T-helper 2 cell treated with Interferon-gamma antibody and Interleukin-4, amounts not matched to agents 5 μg/mL and 100 μg/mL, for 36 hours (primary cell): ENCODE measurements at places on chromosomes 7 and 10.
A peak's percentile ranks its signal among the peaks of the same experiment; 100 is the strongest.

DNA sequence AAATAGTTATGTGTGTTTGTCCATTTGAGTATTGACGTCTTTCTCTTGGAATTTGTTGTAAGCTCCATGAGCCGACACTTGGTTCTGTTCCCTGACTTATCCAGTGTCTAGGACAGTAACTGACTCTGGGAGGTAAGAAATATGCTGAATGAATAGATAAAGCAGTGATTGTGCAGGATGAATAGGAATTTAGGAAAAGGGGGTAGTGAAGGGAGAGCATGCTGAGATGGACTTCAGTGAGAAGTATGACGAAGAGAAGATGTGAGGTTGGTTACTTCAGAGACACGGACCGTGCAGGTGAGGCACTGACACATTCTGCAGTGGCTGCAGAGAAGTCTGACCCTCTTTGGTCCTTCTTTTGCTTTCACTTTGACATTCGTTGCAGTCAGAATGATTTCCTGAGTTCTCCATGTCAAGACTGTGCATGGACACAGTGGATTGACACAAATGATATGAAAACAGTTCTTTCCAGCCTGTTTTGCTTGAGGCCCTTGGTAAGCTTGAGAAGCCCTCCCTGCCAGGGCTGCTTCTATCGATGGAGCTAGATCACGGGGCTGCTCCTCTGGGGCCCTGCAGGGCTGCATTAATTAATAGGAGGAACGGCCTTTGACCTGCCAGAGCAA lies 261.5 kb upstream of the SORCS1 start:
- H3K36me3 ChIP-seq, result no peaks in the 10 kb centered on the region
- no peak overlapping the region for H3K27ac ChIP-seq
- DNase-seq, result no peak
- H3K4me3 ChIP-seq, result no peak overlapping the region

DNA sequence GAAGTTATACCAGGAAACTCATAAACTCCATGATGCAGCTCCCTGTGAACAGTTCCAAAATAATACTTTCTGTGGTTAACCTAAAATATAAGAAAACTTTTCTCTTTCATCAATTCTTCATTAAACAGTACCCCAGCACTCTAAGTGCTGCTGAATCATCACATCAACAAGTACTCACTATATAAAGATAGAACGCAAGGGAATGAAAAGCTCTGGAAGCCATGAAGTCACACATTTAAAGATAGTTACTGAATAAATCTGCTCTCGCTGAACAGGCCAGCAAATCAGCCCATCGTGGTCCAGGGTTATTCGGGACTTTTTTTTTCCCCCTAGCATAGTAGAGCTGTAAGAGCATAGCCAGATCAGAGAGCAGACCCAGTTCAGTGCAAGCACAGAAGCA lies 254.3 kb downstream of the IPMK start:
- no peak for DNase-seq
- H3K4me1 ChIP-seq, result no peaks in the 10 kb centered on the region
- no peak overlapping the region for H3K4me3 ChIP-seq
- no peaks in the 10 kb centered on the region for H3K27me3 ChIP-seq

DNA sequence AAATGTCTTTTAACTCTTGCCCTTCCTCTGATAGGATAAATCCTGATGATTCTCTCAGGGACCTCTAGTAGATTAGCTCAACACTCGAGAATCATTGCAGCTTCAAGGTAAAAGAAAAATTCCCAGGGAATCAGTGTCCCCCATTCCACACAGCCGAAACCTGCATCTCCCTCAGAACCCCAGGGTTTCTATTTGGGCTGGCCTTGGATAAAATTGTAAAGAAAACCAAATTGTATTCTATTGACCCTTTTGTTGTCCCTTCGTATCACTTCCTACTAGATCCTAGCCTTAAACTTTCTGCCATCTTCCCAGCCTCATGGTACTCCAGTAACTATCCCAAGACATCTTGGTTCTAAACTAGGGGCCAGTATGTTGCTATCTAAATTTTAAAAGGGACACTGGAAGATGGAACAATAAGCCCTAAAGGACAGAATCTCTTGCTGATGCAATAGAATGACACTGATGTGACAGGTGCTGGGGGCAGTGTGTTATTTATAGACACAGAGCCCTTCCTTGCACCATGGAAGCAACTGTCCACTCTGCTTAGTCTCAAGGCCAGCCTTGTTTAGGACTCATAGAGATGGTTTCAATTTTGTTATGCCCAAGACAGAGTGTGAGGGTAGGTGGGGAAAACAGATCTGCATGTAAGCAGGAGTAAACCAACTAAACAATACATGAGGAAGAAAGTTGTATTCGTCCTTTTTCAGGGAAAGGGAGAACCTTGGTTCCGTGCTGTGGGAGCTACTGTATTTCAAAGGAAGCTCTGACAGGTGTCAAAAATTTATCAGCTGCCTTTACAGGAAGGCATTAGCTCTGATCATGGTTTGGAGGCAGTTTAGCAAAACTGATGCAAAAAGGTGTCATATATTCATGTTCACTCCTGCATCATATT lies 7.6 kb downstream of the ASB15 start:
- H3K36me3 ChIP-seq, result no peaks in the 10 kb centered on the region
- no peaks in the 10 kb centered on the region for H3K4me1 ChIP-seq
- H3K4me3 ChIP-seq, result no peak overlapping the region
- DNase-seq, result no peak
- H3K27ac ChIP-seq, result no peak overlapping the region

- DNase-seq, result no peak
- no peak overlapping the region for H3K4me3 ChIP-seq
- no peaks in the 10 kb centered on the region for H3K4me1 ChIP-seq
- H3K36me3 ChIP-seq, result no peaks in the 10 kb centered on the region
These were observed 22.7 kb upstream of the ZWINT start for GRCh38 chr10:56383806-56384205.

- H3K27ac ChIP-seq, result no peak overlapping the region
- peaks cover 13% of the 10 kb centered on the region for H3K36me3 ChIP-seq
- no peak overlapping the region for H3K4me3 ChIP-seq
- peaks cover 16% of the 10 kb centered on the region for H3K27me3 ChIP-seq
- no peak for DNase-seq
These were observed 5.4 kb downstream of the LRRC4 start for GRCh38 chr7:128025819-128026218.

GRCh38 chr10:71623098-71623985 lies 96.2 kb downstream of the C10orf105 start:
- H3K4me3 ChIP-seq, result no peak overlapping the region
- DNase-seq, result no peak
- H3K36me3 ChIP-seq, result no peaks in the 10 kb centered on the region
- H3K4me1 ChIP-seq, result no peaks in the 10 kb centered on the region

- no peaks in the 10 kb centered on the region for H3K27me3 ChIP-seq
- H3K4me1 ChIP-seq, result peaks cover 11% of the 10 kb centered on the region
- no peak for DNase-seq
- H3K36me3 ChIP-seq, result no peaks in the 10 kb centered on the region
- H3K4me3 ChIP-seq, result peak overlapping the region; percentile 85
These were observed 53.7 kb downstream of the TAF3 start for GRCh38 chr10:7872041-7872442.

DNA sequence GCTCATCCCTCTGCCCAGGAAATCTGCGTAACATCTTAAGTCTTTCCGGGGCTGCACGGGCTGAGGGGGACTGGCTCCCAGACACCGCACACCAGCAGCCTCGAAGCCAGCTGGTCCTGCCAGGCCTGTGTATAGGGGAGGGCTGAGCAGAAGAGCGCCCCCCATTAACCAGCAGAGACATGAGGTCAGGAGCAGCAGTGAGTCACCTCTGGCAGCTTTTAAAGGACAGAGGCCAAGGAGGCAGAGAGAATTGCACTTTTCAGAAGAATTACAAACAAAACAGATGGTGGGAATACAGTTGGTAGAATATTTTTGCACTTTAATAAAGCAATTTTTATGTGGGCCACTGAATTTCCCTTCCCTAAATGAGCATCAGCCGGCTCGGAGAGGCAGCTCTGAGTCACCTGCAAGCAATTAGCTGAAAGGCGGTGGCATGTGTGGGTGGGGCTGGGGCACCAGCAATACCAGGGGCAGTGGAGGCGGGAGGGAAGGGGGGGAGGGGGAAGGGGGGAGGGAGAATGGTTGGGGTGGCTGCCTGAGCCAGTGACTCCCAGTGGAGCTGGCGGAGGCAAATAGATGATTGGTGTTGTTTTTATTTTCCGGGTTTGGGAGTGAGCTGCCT lies 39.1 kb downstream of the GOLGA7B start:
- DNase-seq, result no peak
- peaks cover 10% of the 10 kb centered on the region for H3K27me3 ChIP-seq
- no peak overlapping the region for H3K27ac ChIP-seq
- no peaks in the 10 kb centered on the region for H3K36me3 ChIP-seq

GRCh38 chr10:93337309-93337721 lies 144.8 kb downstream of the MYOF start:
- no peaks in the 10 kb centered on the region for H3K27me3 ChIP-seq
- no peaks in the 10 kb centered on the region for H3K4me1 ChIP-seq
- no peak for DNase-seq
- no peak overlapping the region for H3K4me3 ChIP-seq

- H3K27ac ChIP-seq, result no peak overlapping the region
- H3K36me3 ChIP-seq, result no peaks in the 10 kb centered on the region
- H3K4me3 ChIP-seq, result no peak overlapping the region
- no peaks in the 10 kb centered on the region for H3K4me1 ChIP-seq
- no peak for DNase-seq
These were observed 1060.3 kb upstream of the CELF2 start for GRCh38 chr10:9957351-9957750.

GRCh38 chr7:87797798-87798403 lies 78.3 kb downstream of the SLC25A40 start:
- H3K27ac ChIP-seq, result no peak overlapping the region
- H3K27me3 ChIP-seq, result peaks cover 15% of the 10 kb centered on the region
- H3K4me1 ChIP-seq, result no peaks in the 10 kb centered on the region
- no peak for DNase-seq
- H3K4me3 ChIP-seq, result no peak overlapping the region
- H3K36me3 ChIP-seq, result no peaks in the 10 kb centered on the region

DNA sequence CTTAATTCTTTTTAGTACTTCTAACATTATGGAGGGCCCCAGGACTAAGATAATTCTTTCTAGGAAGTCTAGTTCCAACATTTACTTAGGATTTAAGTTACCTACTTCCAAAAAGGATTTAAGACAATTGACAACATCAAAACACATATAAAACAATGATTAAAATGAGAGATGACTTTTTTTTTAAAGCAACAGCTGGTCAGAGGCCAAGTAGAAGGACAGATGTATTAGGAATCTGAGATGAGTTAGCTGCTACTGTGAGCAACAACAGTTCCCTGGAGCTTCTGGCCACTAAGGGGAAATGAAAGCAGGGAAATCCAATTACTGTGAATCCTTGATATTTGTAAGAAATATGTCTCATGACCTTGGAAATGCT lies 222.3 kb downstream of the PHTF2 start:
- no peak overlapping the region for H3K27ac ChIP-seq
- H3K4me1 ChIP-seq, result peaks cover 8% of the 10 kb centered on the region
- H3K27me3 ChIP-seq, result peaks cover 45% of the 10 kb centered on the region
- no peak for DNase-seq

- peak overlapping the region; percentile 78 for H3K4me3 ChIP-seq
- no peak for DNase-seq
- peaks cover 21% of the 10 kb centered on the region for H3K36me3 ChIP-seq
- H3K27ac ChIP-seq, result peak overlapping the region; percentile 78
These were observed 2.4 kb downstream of the MIOS start for GRCh38 chr7:7569081-7569527.

- peak; percentile 54 for DNase-seq
- H3K4me1 ChIP-seq, result peaks cover 50% of the 10 kb centered on the region
- H3K27ac ChIP-seq, result peak overlapping the region; percentile 92
- H3K36me3 ChIP-seq, result peaks cover 32% of the 10 kb centered on the region
These were observed 42.2 kb downstream of the ACSM6 start for GRCh38 chr10:95236068-95236903.

DNA sequence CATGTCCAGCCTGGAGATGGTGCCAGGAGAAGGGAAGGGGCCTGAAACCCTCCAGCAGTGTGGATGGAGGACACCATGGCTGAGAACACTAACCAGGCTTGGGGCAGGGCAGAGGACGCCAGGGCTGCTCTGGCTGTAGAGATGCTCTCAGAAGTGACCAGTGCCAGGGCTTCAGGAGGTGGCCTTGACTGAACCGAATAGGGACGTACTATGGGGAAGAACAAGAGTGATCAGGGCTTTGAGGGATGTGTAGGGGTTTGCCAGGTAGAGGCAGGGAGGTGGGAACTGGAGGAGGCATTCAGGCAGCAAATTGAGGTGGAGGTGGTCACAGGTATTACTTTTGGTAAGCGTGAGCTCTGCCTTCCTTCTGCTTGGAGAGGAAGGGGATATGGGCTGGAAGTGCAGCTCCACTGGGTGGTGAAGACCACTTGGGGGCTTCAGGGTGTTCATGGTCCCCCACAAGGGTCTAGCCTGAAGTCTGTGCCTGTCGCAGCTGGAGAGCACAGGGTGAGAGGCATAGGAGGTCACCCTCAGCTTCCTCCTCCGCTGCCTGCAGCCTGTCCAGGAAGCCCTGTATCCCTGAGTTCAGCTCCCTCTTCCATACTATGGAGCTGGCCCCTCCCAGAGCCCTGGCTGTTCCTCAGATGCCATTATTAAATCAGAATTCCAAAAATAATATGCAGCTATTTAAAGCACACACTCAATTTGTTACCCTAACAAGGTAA lies 27.8 kb downstream of the ADCY1 start:
- no peak for DNase-seq
- H3K4me1 ChIP-seq, result no peaks in the 10 kb centered on the region
- H3K4me3 ChIP-seq, result no peak overlapping the region
- no peak overlapping the region for H3K27ac ChIP-seq
- no peaks in the 10 kb centered on the region for H3K36me3 ChIP-seq

DNA sequence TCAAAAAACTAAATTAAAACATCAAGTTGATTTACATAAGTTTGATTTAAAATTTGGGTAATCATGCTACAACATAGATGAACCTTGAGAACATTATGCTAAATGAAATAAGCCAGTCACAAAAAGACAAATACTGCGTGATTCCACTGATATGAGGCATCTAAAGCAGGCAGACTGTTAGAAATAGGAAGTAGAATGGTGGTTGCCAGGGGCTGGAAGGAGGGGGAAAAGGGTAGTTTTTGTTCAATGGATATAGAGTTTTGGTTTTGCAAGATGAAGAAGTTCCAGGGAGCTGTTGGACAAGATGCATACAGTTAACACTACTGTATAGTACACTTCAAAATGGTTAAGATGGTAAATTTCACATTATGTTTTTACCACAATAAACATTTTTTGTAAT lies 45.0 kb upstream of the IFRD1 start:
- no peaks in the 10 kb centered on the region for H3K36me3 ChIP-seq
- no peak overlapping the region for H3K4me3 ChIP-seq
- no peak overlapping the region for H3K27ac ChIP-seq
- H3K27me3 ChIP-seq, result peaks cover 50% of the 10 kb centered on the region
- no peak for DNase-seq
